ENCODE measurements at places on chromosomes 5 and 9. TPM values are rescaled to one million over a fixed set of nuclear protein-coding genes. Genes with fewer than 3 reads are reported as not detected.
A peak's percentile ranks its signal among the peaks of the same experiment; 100 is the strongest.

DNA sequence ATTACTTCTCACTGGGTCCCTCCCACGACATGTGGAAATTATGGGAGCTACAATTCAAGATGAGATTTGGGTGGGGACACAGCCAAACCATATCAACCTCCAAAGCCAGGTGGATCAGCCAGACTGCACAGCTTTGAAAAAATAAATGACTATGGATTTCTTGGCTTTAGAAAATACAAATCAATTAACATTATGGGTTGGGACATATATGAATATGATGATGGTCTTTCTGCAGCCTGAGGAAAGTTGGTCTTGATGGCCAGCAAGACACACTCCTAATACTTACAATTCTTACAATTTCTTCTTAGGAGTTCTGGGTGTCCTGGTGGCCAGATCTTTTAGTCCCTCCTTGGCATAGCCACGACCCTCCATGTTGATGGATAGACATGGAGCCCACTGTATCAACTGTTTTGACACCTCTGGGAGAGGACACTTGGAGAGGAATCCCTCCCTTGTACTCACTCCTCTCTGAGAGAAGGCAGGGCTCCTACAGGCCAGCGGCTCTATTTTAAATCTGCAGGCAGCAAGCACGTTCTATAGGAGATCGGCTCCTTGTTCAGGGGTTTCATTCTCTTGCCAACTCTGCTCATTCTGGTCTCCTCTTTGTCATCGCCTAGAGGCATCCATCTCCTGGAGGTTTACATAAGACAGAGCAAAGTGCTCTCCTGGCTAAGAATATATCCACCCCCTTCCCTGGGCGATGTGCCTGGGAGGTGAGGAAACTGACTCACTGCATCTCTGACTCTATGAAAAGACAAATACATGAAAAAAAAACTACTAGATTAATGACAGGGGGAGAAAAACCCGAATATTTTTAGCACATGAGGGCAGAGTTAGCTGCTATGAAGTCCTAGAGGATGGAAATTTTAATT is 145.9 kb downstream of the CARTPT start:
- no peak overlapping the region for H3K27ac ChIP-seq
- DNase-seq, result no peak
- no peaks in the 10 kb centered on the region for H3K36me3 ChIP-seq
- peaks cover 5% of the 10 kb centered on the region for H3K4me1 ChIP-seq
- H3K27me3 ChIP-seq, result peaks cover 3% of the 10 kb centered on the region

DNA sequence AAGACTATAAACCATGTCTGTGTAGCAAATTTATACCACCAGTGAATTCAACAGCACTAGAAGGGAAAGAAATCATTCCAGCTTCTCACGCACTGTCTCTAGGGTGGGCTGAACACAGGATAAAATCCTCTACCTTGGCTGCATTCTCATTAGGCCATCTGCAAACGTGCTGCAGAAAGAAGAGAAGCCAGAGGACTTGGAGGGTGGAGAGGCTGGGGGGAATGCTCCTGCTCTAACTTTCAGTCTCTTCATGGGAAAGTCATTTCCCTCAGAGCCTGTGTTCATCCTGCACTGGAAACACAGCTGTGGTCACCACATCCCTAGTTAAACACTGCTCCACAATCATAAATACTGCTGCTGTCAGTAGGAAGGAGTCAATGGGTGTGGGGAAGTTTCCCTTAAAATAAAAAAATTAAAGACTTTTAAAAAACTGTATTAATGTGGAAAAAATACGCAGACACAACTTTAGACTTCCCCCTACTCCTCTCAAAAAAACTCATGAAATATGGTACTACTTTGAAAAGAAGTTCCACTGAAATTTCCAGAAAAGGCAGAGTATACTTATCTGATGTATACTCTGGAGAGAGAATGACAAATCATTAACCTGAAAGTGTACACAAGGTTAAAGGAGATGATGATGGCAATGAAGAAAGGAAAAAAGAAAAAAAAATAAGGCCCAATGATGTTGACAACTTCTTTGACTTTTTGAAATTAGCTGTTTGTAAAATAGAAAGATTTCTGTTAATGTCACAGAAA is 46.8 kb downstream of the LHFPL2 start:
- peaks cover 24% of the 10 kb centered on the region for H3K36me3 ChIP-seq
- peak overlapping the region; percentile 52 for H3K27ac ChIP-seq
- H3K4me3 ChIP-seq, result peak overlapping the region; percentile 32
- no peak for DNase-seq
- H3K27me3 ChIP-seq, result no peaks in the 10 kb centered on the region

DNA sequence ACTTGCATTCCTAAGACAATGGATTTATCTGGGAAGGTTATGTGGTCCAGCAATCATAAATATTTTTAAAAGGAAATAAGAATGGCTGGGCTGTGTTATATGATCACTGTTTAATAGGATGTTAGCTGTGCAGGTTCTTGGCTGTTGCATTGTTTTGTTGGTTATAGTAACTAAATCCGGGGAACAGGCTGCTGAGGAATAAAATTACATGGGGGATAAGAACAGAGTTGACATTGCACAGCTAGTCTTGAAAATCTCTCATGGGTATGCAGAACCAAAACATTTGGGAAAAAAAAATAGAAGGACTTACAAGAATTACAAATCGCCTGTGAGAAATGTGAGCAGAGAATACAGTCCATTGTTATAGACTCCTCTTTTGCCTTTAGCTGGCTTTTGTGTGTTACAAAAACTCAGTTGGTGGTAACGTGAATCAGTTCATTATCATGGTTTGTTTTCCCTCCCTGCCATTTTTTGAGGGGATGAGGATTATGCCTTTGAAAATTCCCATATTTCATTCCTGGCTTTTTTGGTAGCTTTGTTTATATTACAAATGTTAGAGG is 375.3 kb upstream of the DAB2 start:
- no peaks in the 10 kb centered on the region for H3K36me3 ChIP-seq
- H3K27me3 ChIP-seq, result no peaks in the 10 kb centered on the region
- H3K4me3 ChIP-seq, result no peak overlapping the region
- H3K4me1 ChIP-seq, result peaks cover 4% of the 10 kb centered on the region

DNA sequence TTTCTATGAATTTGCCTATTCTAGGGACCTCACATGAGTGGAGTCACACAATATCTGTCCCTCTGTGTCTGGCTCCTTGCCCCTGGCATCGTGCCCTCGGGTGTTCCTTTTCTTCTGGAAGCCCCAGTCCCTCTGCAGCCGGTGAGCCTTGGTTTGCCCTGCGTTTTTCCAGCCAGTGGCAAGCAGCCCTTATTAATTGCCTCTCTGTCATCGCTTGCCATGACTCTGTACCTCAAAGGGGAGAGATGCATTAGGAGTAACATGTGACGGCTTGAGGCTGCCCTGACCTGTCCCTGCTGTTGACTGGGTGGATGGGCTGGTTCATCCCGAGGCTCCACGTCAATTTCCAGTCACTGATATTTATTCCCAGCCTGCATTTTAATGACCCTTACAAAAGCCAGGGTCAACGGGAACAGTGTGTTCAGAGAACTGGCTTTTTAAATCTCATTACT is 87.3 kb downstream of the CFAP90 start:
- peaks cover 5% of the 10 kb centered on the region for H3K4me1 ChIP-seq
- DNase-seq, result no peak
- H3K27me3 ChIP-seq, result peaks cover 11% of the 10 kb centered on the region
- H3K36me3 ChIP-seq, result peaks cover under 1% of the 10 kb centered on the region

GRCh38 chr5:151047814-151048425 is 27.5 kb downstream of the GPX3 start:
- no peaks in the 10 kb centered on the region for H3K27me3 ChIP-seq
- no peak overlapping the region for H3K4me3 ChIP-seq
- no peaks in the 10 kb centered on the region for H3K4me1 ChIP-seq
- DNase-seq, result no peak
- H3K36me3 ChIP-seq, result peaks cover 30% of the 10 kb centered on the region
- no peak overlapping the region for H3K27ac ChIP-seq

- H3K27ac ChIP-seq, result no peak overlapping the region
- peaks cover 21% of the 10 kb centered on the region for H3K27me3 ChIP-seq
- H3K36me3 ChIP-seq, result peaks cover 2% of the 10 kb centered on the region
- peaks cover 10% of the 10 kb centered on the region for H3K4me1 ChIP-seq
- no peak for DNase-seq
- H3K4me3 ChIP-seq, result no peak overlapping the region
These were observed 215.7 kb downstream of the SEMA6A start for GRCh38 chr5:116358911-116359418.

GRCh38 chr5:132103969-132104391 is 30.4 kb downstream of the CSF2 start:
- no peaks in the 10 kb centered on the region for H3K4me1 ChIP-seq
- H3K27me3 ChIP-seq, result no peaks in the 10 kb centered on the region

The MARCHF11 gene
- total RNA-seq, result 1.2 TPM

The PCDHB16 gene
- 6.9 TPM for total RNA-seq

DNA sequence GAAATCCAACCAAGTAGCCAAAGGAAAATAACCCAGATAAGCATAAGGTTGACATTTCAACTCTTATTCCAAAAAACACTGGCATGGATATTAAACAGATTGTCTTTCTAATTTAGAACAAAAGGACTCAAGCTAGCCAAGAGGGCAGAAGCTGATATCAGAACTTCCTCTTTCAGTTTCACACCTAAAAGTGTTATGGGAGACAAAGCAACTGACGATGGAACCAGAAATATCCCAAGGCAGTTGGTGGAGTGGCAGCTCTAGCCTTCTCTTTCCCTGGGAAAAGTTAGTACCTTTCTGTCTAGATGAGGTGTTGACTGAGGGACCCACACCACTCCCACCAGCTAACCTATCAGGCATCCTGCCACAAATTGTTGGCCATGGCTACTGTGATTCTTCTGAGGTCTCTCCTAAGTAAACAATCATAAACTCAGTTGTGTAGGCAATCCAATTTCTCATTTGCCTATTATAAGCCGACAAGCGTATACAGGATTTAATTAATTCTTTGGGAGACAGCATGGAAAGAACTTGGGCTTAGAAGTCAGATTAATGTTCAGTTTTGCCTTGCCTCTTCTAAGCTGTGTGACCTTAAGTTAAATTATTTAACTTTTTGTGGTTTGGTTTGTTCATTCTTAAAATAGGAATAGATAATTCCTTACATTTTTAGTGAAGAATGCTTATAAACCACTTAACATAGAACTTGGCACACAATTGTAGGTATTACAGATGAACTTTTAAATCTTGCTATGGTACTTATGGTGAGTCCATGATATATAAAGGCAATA is 110.9 kb upstream of the ADAMTSL1 start:
- H3K4me1 ChIP-seq, result peaks cover 11% of the 10 kb centered on the region
- no peak overlapping the region for H3K4me3 ChIP-seq
- H3K27ac ChIP-seq, result no peak overlapping the region
- no peaks in the 10 kb centered on the region for H3K27me3 ChIP-seq

DNA sequence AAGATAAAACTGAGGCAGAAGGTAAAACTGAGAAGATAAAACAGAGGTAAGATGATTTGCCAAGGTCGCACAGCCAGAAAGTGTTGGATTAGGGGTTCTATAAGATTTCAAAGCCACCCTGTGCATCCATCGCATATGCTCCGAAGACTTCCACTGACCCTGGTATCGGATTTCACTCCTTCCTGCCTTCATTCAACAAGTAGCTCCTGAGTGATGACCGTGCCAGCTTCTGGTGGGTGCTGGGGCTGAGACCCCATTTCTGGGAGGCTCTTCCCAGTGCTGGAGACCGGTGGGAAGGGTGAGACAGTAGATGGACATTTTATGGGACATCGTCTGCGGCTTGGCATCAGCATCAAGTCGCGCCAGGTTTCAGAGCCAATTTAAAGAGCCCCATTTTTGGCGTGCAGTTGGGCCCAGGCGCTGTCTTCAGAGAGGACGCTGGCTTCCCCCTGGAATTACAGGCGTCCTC is 53.7 kb upstream of the DAB2IP start:
- DNase-seq, result no peak
- H3K36me3 ChIP-seq, result no peaks in the 10 kb centered on the region
- peaks cover 14% of the 10 kb centered on the region for H3K27me3 ChIP-seq
- peak overlapping the region; percentile 91 for H3K27ac ChIP-seq

- no peaks in the 10 kb centered on the region for H3K27me3 ChIP-seq
- no peak overlapping the region for H3K4me3 ChIP-seq
- no peak for DNase-seq
- H3K36me3 ChIP-seq, result peaks cover 9% of the 10 kb centered on the region
- H3K4me1 ChIP-seq, result no peaks in the 10 kb centered on the region
These were observed 9.7 kb downstream of the LYRM7 start for GRCh38 chr5:131180407-131180806.

The SLC1A3 gene
- 15.3 TPM for total RNA-seq

DNA sequence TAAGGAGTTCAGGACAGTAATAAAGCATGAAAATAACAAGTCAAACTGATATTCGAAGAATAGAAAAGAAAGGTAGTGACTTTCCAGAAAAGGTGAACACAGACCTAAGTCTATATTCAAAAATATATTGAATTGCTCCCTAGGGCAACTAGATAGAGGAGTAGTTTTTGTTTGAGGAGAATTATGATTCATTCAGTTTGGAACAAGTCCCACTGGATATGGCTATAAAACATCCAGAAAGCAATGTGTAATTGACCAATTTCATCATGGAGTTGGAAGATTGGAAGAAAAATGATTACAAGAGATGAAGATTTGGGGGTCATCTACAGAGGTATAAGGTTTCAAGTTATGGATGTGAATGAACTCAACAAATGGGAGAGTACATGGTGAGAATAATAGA is 117.5 kb upstream of the ZNF462 start:
- no peaks in the 10 kb centered on the region for H3K36me3 ChIP-seq
- no peak overlapping the region for H3K4me3 ChIP-seq
- no peak overlapping the region for H3K27ac ChIP-seq
- DNase-seq, result no peak
- no peaks in the 10 kb centered on the region for H3K27me3 ChIP-seq

The NEUROG1 gene
- 3.7 TPM for total RNA-seq

- H3K27me3 ChIP-seq, result no peaks in the 10 kb centered on the region
- no peaks in the 10 kb centered on the region for H3K36me3 ChIP-seq
- no peak for DNase-seq
- no peaks in the 10 kb centered on the region for H3K4me1 ChIP-seq
- no peak overlapping the region for H3K27ac ChIP-seq
These were observed 339.8 kb upstream of the RGMB start for GRCh38 chr5:98433673-98434072.
